ENCODE measurements at places on chromosomes 7 and 10. TPM values are rescaled to one million over a fixed set of nuclear protein-coding genes. Genes with fewer than 3 reads are reported as not detected.

The PIK3AP1 gene
- 1.3 TPM for total RNA-seq

The PRSS37 gene
- total RNA-seq, result not detected

The SFTPD gene
- not detected for total RNA-seq

The SDK1 gene
- total RNA-seq, result 1.1 TPM

The HABP2 gene
- total RNA-seq, result not detected

The AGR3 gene
- not detected for total RNA-seq

The PRLHR gene
- total RNA-seq, result not detected

The SAP25 gene
- 0.52 TPM for total RNA-seq

The PRPS1L1 gene
- not detected for total RNA-seq

The IFIT3 gene
- total RNA-seq, result 2.5 TPM
